ENCODE measurements at places on chromosomes 13 and 19.

- no peak for DNase-seq
These were observed 3.1 kb upstream of the UBE2M start for GRCh38 chr19:58561373-58562121.

GRCh38 chr13:90800082-90800746 lies 547.3 kb upstream of the MIR17HG start:
- no peak for DNase-seq

DNA sequence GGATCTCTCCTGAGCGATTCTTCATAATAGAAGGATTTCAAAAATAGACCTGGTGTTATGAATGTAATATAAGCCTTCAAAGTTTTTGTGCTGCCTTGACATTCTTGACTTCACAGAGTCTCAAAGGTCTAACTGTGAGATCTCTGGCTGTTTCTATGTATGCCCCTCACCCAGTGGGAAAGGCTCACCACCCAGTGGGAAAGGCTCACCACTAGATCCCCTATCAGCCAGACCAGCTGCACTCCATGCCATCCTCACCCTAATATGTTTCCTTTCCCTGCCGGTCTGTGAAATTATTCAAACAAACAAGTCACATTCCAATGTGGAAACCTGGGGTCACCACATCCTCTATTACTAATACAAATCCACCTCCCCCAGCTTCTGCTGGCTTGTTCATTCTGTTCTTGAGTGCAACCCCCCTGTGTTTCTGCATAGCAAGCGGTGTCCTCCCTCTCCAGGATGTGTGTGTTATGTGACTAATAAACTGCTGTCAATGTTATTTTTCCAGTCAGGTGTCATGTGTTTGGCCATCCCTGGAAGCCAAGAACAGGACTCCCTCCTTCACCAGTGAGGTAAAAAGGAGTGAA lies 13.8 kb upstream of the SLITRK1 start:
- DNase-seq, result no peak

GRCh38 chr13:96104516-96104915 lies 14.6 kb downstream of the HS6ST3 start:
- DNase-seq, result no peak

All from CD4-positive, alpha-beta T cell treated with Interleukin-15 for 4 hours (primary cell).